ENCODE measurements at places on chromosomes 16 and 17. TPM values are rescaled to one million over a fixed set of nuclear protein-coding genes. Genes with fewer than 3 reads are reported as not detected.
A peak's percentile ranks its signal among the peaks of the same experiment; 100 is the strongest.

Gene CPHXL2
- not detected for total RNA-seq

Gene KRT12
- not detected for total RNA-seq

Gene DCAKD
- 61.5 TPM for total RNA-seq

- no peak for DNase-seq
Observed at GRCh38 chr16:80893686-80894085, 89.3 kb upstream of the CDYL2 start.

Gene KRT16
- total RNA-seq = 4.8 TPM

GRCh38 chr16:4765511-4766474 lies 1.2 kb downstream of the ZNF500 start:
- DNase-seq = no peak

DNA sequence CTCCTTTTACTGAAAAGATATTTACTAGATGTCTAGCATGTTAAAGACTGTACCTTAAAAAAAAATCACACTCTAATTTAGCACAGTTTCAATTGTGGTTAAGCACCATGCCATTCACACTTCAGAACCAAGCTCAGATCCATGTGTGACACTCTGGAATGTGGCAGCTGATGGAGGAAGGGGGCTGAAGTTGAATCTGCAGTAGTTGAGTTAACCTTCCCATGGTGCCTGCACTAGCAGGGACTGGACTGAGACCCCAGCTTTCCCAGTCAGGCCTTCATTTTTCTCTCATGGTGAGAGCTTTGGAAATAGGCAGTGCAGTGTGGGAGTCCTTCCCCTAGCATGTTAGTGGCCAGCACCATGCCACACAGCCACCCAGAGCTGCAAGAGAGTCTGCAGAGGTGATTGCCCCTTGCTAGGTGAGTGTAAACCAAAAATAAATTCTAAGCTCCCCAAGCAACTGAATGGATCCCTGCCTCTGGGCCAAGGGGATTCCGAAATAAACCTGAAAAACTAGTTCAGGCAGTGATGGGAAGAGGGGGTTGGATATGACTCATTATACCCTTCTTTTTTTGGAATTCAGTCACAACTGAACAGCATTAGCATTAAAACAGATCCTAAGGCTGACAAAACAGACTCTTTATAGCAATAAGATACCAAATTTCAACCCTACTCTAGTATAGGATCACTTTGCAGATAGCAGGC lies 208.5 kb downstream of the WWOX start:
- DNase-seq = no peak

DNA sequence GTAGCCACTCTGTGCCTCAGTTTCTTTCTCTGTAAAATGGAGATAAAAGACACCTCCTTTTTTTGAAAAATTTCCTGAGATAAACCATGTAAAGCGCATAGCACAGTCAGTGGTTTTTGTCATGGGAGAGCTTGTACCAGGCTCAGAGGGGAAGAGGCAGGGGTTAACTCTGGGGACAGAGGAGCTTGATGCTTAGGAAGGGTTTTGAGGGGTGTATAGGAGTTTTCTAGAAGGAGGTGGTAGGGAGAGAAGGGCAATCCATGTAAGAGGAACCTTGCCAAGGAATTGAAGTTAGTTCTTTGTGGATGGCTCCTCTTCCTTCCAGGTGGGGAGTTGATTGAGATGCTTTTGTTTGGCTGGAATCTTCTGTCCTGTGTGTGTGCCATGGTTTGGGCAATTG lies 131.9 kb upstream of the GSE1 start:
- DNase-seq = no peak

Gene MRPL28
- 107 TPM for total RNA-seq

Gene KRTAP3-2
- not detected for total RNA-seq

Gene EFCAB5
- 0.08 TPM for total RNA-seq

GRCh38 chr16:50146479-50147435 lies 6.3 kb upstream of the TENT4B start:
- peak; percentile 81 for DNase-seq

- no peak for DNase-seq
Observed at GRCh38 chr16:87060034-87060986, 256.9 kb downstream of the C16orf95 start.

DNA sequence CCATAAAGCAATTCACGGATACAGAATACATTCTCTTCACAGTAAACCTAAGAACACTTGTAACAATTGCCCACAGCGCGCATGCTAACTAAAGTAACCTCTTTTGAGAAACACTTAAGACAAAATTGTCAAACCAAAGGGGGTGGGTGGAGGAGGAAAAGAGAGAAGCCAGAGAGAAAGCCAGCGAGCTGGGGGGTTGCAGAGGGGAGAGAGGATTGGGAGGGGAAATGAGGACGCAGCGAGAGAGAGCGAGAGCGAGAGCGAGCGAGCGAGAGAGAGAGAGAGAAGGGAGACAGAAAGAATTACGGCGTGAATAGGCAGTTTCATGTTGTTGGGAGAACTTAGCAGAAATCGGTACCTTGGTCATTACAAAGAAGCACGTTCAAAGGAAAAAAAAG lies 1.6 kb upstream of the HOXB7 start:
- no peak for DNase-seq

GRCh38 chr16:68452176-68452575 lies 3.9 kb upstream of the SMPD3 start:
- DNase-seq = no peak

DNA sequence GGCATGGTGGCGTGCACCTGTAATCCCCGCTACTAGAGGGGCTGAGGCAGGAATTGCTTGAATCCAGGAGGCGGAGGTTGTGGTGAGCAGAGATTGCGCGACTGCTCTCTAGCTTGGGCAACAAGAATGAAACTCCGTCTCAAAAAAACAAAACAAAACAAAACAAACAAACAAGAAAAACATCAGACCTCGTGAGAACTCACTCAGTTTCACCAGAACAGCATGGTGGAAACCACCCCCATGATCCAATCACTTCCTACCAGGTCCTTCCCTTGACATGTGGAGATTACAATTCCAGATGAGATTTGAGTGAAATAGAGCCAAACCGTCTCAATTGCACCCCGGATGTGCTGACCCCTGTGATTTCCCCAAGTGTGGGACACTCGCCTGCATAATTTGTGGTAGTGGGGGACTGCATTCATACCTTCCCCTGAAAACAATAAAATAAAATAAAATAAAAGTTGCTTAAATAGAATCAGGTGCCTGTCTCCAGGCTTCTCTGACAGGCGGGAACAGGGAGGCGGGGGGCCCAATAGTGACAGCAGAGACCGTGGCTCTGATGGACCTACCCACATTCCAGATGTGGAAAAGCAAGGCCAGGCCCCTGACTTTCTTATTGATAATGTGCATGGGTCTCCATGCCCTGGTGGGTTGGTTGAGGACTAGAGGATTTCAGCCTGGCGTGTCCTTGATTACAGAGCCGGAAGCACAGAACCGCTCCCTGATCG lies 13.1 kb downstream of the ZSCAN10 start:
- DNase-seq = no peak

- no peak for DNase-seq
Observed at GRCh38 chr17:3531266-3532101, 26.1 kb downstream of the TRPV3 start.

DNA sequence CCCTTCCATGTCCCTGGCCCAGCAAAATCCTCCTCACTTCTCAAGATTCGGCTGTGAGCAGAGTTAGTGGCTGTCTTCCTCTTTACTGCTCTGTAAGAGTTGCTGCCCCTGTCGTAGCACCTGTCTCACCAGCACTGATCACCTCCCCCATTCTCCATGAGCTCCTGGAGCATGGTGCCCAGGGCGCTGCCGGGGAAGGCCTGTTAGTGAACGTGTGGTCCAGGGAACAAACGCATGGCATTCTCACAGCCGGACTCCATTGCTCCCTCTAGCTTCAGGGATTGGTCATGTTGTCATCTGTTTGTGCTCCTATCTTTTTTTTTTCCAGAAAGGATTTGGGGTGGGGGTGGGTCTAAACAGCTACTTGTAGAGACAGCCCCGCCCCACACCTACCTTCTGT lies 141.2 kb downstream of the CMIP start:
- no peak for DNase-seq

DNA sequence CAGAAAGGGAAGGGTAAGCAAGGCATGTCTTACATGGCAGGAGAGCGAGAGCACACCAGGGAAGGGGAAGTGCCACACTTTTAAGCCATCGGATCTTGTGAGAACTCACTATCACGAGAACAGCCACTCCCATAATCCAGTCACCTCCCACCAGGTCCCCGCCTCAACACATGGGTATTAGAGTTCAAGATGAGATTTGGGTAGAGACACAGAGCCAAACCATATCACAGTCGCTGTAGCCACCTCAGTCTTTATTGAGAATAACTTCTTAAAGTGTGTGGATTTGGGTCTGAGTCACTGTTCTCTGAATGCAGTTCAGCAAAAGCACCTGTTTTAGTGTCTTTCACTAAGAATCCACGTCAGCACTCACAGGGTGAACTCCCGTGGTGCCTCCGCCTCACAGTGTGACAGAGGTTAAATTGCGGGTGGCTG lies 195.2 kb upstream of the CHMP6 start:
- no peak for DNase-seq

- no peak for DNase-seq
Observed at GRCh38 chr17:17558431-17558830, 33.1 kb downstream of the PEMT start.

DNA sequence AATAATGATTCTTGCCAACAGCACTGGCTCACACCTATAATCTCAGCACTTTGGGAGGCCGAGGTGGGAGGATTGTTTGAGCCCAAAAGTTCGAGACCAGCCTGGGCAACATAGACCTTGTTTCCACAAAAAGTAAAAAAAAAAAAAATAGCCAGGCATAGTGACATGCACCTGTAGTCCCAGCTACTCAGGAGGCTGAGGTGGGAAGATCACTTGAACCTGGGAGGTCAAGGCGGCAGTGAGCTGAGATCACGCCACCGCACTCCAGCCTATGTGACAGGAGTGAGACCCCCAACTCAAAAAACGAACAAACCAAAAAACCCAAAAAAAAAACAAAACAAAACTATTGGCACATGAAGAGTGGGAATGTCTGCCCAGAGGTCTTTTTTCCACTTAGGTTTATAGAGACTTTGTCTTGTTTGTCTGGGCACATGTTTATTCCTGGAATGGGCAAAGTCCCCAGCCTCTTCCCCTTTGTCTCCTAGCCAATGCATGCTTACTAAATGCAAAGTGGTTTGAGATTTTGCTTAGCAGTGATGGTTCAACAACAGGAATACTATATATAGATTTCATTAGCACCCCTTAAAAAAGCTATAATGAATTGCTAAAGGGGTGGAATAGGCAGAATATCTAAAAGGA lies 25.9 kb downstream of the NMT1 start:
- no peak for DNase-seq

Gene ASGR1
- total RNA-seq = 9.0 TPM

- DNase-seq = no peak
Observed at GRCh38 chr16:7373776-7374175, 41.1 kb downstream of the RBFOX1 start.

DNA sequence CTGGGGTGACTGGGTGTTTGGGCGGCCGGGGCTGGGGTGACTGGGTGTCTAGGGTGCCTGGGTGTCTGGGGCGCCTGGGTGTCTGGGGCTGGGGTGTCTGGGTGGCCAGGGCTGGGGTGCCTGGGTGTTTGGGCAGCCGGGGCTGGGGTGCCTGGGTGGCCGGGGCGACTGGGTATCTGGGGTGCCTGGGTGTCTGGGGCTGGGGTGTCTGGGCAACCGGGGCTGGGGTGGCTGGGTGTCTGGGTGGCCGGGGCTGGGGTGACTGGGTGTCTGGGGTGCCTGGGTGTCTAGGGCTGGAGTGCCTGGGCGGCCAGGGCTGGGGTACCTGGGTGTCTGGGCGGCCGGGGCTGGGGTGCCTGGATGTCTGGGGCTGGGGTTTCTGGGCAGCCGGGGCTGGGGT lies 13.4 kb upstream of the APRT start:
- no peak for DNase-seq

- DNase-seq = no peak
Observed at GRCh38 chr17:80749611-80750010, 205.0 kb downstream of the RPTOR start.

Gene HBZ
- total RNA-seq = not detected

DNA sequence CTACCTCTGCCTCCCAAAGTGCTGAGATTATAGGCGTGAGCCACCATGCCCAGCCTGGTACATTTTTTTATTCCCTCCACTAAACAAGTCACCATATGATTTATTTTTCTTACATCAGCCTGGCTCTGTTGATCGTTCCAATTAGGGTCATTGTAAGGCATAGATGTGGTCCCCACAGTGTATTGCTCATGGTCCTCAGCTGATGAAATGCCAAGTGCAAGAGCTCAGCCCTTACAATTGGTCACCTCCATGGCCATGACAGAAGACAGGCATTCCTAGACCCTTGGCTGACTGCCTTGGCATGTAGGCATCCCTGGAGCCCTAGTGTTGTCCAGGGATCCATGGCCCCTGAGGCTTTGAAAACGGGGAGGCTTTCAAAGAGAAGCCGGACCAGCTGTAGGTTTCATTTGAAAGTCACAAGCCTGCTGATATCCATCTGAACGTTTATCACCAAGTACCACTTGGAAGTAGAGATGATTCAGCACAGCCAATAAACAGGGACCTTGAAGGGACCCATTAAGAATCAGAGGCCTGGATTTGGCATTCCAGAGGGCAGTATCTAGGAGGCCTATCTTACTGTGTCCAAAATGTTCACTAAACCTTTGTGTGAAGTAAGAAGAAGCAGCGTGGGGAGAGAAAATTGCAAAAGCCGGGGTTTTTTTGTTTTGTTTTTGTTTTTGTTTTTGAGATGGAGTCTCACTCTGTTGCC lies 20.6 kb upstream of the PRKCA start:
- no peak for DNase-seq

DNA sequence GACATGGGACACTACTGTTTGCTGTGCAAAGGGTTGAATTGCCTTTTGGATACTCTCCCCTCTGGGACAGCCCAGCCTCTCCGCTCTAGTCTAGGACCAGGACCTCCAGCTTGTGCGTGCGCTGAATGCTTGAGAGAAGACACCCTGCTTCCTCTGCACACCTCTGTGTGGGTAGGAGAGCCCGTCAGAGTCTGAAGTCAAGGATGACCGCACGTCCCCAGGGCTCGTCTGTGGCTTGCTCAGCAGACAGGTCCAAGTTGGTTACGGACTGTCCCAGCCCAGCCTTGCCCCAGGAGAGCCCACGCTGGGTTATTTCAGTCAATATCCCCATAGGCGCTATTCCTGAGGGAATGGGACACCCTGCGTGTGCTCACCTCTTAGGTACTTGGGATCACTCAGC lies 3.7 kb downstream of the C16orf89 start:
- DNase-seq = no peak

Gene KRTAP2-3
- 4.3 TPM for total RNA-seq

Gene MYH1
- not detected for total RNA-seq

Gene HNF1B
- 15.1 TPM for total RNA-seq

Gene MYCBPAP
- 0.14 TPM for total RNA-seq

DNA sequence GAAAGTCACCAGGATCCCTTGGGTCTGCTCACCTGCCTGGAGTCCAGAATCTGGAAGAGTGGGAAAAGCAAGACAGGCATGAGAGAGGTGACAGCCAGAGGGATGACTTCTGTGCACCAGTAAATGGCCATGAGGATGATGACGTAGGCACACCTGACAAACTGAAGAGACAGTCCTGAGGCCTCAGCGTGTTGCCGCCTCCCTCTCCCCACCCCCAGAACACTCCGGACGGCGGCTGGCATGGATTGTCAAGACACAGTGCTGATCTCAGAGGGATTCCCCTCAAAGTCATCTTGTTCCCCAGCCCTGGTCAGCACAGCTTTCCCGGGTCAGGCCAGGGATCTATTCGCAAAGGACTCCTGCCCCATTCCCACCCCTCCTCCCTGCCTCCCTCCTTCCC lies 6.2 kb downstream of the SLC13A5 start:
- no peak for DNase-seq

GRCh38 chr16:59593194-59593661 lies 859.1 kb upstream of the GOT2 start:
- no peak for DNase-seq

GRCh38 chr16:66376577-66377305 lies 10.2 kb downstream of the CDH5 start:
- no peak for DNase-seq
